T-helper 2 cell (primary cell): ENCODE measurements at places on chromosomes 4 and X.

DNA sequence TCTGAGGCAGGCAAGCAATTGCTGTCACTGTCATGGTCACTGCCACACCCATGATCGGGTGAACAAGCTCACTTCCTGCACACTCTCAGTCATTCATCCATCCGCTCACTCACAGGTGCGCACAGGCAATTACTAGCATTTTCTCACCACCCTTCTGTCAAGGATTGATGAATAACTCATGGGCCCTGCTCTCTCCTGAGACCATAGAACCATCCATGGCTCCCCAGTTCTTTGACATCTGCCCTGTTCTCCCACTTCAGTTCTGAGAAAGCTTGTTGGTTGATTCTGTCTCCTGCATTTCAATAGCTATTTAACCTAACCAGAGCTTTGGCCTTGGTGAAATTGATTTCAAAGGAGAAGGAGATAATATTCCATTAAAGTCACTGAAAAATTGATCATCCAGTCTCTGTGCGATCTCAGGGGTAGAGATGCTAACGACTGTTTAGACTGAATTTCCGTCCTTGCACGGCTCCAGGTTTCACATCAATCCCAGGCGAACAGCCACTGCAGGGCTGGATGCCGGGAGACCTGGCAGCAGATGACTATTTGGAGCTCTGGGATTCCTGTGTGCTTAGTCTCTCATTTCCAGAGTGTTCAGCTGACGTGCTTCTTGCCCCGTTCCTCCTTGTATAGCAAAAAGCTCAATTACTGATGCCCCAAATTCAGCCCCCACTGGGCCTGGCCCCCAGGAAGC is 36.9 kb upstream of the ADRA2C start:
- DNase-seq, result no peak

DNA sequence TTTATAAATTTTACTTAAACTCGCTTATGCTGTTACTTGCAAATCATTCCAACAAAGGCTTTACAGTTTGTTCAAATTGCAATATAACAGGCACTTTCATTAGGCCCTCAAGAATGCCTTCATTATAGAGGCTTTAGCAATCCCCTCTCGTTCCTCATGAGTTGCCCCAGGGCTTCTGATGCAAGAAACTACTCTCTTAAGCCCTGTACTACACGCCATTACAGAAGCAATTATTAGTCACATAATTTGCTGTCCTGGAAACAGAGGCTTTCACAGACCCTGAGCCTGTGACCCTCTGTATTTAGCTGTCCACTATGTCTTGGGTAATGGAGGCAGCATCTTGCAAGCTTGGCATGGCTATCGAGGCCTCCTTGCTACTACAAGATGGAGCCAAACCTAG is 965.9 kb upstream of the DIAPH2 start:
- no peak for DNase-seq

DNA sequence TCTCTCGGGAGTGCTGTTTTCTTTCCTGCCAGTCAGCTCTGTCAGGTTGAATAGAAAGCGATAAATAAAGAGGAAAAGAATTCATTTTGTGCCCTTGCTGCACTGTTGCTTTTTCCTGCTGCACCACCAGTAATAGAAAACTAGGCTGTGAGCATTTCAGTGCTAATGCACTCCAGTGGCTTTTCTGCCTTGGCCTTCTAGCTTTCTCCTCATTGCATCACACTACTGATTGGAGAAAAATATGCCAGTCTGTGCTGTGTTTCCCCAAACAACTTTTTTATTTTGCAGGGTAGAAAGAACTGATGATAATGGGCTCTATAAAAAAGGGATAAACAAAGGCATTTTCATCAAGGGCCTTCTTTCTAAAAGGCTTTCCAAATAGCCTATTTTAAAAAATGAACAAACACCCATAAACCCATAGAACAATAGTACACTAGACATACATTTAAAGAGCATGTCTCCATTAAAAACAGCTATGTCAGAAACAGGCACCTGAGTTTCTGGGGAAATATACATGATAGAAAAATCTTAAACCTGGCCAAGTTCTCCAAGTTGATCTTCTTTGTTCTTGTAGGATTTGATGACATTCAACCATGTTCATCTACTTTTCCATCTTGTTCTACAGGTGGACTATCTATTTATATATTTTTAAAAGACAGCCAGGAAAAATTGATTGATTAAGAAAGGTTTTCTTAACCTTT is 86.3 kb downstream of the GPRIN3 start:
- DNase-seq, result no peak

GRCh38 chr4:1044469-1045192 is 33.2 kb downstream of the FGFRL1 start:
- no peak for DNase-seq

- no peak for DNase-seq
Measured at GRCh38 chrX:69032601-69033000, 132.7 kb downstream of the PJA1 start.
